ENCODE measurements at places on chromosomes 2 and 18.

DNA sequence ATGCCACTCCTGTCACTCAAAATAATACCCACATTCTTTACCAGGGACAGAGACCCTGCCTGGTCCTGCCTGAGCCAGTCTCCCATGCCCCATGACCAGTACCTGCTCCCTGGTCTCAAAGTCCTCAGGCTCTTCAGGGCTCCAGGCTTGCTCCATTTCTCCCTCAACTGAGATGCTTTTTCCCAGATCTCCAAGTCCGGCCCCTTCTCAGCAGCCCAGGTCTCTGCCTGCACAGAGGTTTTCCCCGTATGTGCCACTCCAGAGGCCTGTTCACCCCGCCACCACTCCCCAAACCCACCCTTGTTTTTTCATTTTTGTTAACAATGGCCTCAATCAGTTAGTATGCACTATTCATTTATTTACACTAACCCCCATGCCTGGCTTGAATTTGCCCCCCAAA lies 499.5 kb upstream of the MYT1L start:
- no peak for DNase-seq

- DNase-seq = peak; percentile 4
Observed at GRCh38 chr2:239208465-239209180, 192.2 kb downstream of the HDAC4 start.

DNA sequence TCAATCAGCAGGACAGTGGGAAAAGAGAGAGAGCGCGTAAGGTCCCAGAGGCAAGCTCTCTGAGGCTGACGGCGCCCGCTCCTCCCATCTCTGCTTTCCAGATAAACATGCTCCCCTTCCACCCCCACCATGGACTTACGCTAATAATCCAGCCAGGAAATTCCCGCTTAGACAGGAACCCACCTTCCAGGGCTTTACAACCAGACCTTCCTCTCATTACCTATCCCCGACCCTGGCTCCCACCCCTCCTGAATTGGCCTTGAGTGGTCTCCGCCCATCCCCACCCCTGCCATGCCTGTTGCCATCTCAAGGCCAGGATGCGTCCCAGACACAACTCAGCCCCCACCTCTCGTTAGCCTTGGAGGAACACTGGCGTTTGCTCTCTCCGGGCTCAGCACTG lies 131.1 kb downstream of the SMAD2 start:
- DNase-seq = no peak

DNA sequence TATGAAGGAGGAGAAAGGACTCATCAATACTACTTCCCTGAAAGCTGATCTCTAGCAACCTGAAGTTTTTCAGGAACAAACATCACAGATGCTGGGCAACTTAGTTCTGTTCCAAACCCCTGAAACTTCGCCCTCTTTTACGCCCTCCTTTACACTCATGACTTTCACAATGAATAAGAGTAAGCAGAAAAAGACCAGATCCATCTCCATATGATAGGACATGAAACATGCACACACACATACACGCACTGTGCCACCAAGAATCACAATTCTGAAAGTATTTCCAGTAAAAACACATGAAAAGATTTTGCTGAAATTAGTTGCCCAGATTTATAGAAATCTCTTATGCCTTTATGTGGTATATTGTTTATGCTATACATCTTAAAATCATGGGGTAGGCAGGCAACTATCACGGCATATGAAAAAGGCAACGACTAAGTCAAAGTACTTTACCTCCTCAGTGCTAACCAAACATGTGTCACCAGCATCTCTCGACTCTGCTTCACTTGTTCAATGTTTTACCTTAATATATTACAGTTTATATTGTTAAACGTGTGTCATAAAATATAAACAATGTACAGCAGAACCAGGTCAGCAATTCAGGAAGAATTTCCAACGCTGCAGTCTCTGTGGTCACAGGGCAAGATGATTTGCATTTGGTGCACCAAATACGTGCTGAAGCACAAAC lies 47.8 kb downstream of the NHEJ1 start:
- DNase-seq = no peak

DNA sequence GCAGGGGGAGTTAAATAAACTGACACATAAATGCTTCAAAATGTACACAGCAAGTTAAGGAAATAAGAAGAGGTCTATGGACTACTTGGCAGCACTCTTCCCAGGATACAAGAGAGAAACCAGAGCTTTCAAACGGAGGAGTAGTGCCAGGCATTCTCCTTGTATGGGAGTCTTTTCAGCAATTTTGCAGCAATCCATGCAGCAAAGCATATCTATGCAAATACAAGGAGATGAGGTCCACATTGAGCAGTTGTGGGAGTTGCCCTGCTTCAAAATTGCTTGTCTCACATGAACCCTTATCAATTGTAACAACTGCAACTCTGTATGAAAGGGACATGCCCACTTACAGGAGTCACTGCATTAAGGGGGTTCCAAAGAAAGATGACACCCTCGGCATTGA lies 37.8 kb downstream of the SCN9A start:
- no peak for DNase-seq

GRCh38 chr2:118850901-118851415 lies 3.5 kb upstream of the EN1 start:
- DNase-seq = no peak

- DNase-seq = no peak
Observed at GRCh38 chr2:39380525-39381150, 56.4 kb downstream of the MAP4K3 start.

DNA sequence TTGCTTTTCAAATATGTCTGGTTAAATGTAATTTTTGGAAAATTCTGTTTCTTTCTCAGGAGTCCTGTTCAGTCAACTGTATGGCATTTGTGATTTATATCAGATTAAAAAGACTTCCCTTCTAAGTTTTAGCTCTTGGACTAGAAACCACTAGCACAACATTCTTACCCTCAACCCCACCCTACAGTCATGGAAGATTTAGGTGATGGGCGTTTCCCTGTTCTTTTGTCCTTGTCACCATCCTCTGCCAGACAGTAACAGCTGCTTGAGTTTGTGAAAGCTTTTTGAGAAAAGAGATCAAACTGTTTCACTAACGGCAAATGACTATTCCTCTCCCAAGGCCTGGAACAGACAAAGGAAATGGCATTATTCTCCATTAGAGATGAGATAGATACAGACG lies 31.8 kb downstream of the SERPINB5 start:
- DNase-seq = no peak

Measured in head of caudate nucleus (tissue), 42 donors.